Upper lobe of left lung (tissue), 6 donors: ENCODE measurements at places on chromosomes 2 and 18. TPM values are rescaled to one million over a fixed set of nuclear protein-coding genes. Genes with fewer than 3 reads are reported as not detected.

DNA sequence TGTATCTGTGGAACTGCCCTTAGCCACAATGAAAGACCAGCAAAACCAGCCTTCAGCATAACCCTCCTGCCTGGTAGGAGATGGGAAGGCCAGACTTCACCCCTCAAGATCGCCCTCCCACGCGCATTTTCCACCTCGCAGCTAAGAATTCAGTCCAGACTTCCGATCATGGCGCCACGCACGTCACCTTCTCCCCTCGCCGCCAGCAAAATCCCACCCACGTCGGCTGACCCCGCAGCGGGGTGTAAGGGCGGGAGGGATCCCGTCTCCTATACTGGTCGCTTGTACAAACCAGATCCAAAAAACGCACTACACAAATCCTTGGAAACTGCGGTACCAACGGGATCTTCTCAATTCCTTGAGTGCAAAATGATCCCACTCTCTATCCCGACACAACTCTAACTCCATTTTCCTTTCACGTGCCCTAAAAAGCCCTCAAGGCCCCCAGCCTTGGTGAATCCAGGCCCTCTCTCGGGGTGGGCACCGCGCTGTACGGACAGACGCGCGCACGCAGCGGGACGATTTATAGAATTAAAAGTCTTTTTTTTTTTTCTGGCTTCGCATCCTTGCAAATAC is 1.0 kb upstream of the BMPR2 start:
- peaks cover 11% of the 10 kb centered on the region for H3K4me1 ChIP-seq
- no peaks in the 10 kb centered on the region for H3K27me3 ChIP-seq
- peak overlapping the region; percentile 97 for H3K27ac ChIP-seq
- peak; percentile 38 for DNase-seq
- peak overlapping the region; percentile 27 for H3K4me3 ChIP-seq
- H3K36me3 ChIP-seq, result no peaks in the 10 kb centered on the region

DNA sequence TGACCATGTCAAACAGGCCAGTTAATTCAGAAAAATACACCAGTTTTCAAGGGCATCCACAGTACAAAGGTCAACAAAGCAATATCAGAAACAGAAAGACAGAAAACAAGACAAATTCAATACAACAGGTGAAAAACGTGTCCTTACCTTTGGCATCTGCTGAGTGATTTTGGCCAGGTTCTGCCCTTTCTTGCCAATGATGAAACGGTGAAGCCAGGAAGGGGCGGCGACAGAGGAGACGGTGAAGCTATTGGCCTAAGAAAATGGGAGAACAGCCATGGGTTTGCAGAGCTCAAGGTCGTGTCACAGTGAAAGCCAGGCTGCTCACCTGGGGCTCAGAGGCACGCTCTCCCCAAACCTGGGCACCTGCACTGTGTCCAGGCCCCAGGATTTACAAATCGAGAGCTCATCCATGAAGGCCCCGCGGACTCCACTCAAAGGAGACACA is 60.5 kb downstream of the HDLBP start:
- no peak for DNase-seq
- H3K27ac ChIP-seq, result no peak overlapping the region
- no peak overlapping the region for H3K4me3 ChIP-seq
- peaks cover 74% of the 10 kb centered on the region for H3K36me3 ChIP-seq
- H3K27me3 ChIP-seq, result no peaks in the 10 kb centered on the region

DNA sequence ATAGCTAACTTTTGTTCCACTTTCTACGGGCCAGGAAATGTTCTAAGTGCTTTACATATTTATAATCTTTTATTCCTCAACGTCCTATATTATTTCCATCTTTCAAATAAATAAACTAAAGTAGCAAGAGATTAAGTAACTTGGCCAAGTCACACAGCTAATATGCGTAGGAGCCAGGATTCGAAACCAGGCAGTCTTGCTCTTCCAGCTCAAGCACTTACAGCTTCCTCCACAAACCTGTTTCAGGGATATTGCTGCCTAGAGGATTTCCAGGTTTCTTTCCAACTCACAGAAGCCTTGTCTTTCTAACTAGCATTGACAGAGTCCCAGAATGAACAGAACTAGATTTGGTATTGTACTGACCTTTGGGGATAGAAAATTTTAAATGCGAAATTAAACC is 102.5 kb downstream of the FIGN start:
- no peak overlapping the region for H3K27ac ChIP-seq
- no peaks in the 10 kb centered on the region for H3K27me3 ChIP-seq

GRCh38 chr2:27527182-27527581 is 30.5 kb downstream of the GCKR start:
- no peaks in the 10 kb centered on the region for H3K36me3 ChIP-seq
- no peak for DNase-seq
- no peaks in the 10 kb centered on the region for H3K27me3 ChIP-seq

Gene PKDCC
- total RNA-seq, result 85.9 TPM

Gene NT5DC4
- total RNA-seq, result not detected

DNA sequence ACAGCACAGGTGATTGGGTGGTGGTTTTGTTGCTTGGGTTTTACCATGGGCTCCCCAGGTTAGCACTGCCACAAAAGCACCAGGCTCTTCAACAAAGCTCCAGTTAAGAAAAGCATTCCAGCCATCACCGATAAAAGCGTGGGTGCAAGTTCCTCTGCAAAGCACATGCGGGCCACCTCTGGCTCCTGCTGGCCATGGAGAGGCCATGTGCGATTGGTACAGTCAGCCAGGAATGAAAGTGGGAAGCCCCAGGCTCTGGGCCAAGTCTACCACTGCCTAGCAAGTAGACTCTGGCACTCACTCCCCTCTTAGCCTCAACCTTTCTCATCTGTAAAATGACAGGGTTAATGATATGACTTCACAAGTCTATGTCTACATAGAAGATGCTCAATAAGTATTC is 36.0 kb downstream of the BCL11A start:
- H3K4me3 ChIP-seq, result no peak overlapping the region
- no peaks in the 10 kb centered on the region for H3K36me3 ChIP-seq
- no peaks in the 10 kb centered on the region for H3K4me1 ChIP-seq
- no peak overlapping the region for H3K27ac ChIP-seq

DNA sequence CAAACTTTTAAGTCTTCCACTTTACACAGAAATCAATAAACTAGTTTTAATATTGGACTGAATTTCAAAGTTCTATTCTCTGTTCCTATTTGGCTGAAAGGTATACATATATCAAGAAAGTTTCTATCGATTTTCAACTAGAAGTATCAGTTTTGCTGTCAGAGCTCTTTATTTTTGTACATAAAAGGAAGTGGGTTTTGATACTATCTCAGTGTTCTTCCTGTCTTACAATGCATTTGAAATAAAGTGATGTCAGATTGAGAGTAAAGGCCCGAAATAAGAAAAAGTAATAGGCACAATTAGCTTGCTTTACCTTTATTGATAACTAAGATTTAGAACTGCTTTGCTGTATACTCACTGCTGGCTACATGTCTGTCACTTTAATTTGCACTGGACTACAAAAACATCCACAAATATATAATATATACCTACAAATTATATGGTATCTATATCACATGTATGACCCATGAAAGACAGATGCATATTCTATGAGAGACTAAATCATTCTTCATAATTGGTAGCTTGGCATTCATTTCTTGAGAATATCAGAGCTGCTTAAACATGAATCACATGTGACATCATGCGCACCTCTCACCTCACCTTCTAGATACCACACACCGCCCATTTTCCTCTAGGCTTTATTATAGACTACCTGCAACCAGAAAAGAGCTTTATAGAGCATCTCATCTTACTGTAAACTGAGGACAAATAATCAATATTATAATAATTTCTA is 83.6 kb downstream of the ASXL2 start:
- no peak overlapping the region for H3K4me3 ChIP-seq
- DNase-seq, result no peak
- H3K27me3 ChIP-seq, result no peaks in the 10 kb centered on the region
- peaks cover 8% of the 10 kb centered on the region for H3K36me3 ChIP-seq
- peaks cover 5% of the 10 kb centered on the region for H3K4me1 ChIP-seq

DNA sequence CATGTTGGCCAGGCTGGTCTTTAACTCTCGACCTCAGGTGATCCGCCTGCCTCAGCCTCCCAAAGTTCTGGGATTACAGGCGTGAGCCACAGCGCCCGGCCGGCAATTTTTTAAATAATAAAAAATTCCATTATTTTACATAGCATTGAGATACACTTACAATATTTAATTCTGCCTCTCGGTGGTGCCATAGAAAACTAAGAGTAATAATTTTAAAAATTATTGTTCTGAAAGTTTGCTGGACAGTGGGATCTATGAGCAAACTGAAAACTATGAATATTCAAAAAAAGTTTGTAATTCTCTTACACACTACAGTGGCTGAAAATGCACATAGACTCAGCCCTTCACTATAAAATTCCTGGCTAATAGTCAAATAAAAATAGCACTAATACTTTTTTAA is 90.9 kb upstream of the STON1 start:
- DNase-seq, result no peak
- no peak overlapping the region for H3K4me3 ChIP-seq
- no peaks in the 10 kb centered on the region for H3K36me3 ChIP-seq
- no peak overlapping the region for H3K27ac ChIP-seq
- peaks cover 20% of the 10 kb centered on the region for H3K4me1 ChIP-seq
- H3K27me3 ChIP-seq, result no peaks in the 10 kb centered on the region

GRCh38 chr2:133975676-133976428 is 278.0 kb upstream of the MGAT5 start:
- no peaks in the 10 kb centered on the region for H3K36me3 ChIP-seq
- H3K4me1 ChIP-seq, result no peaks in the 10 kb centered on the region
- H3K4me3 ChIP-seq, result no peak overlapping the region
- no peak for DNase-seq
- H3K27ac ChIP-seq, result no peak overlapping the region

Gene FAP
- 4.3 TPM for total RNA-seq

DNA sequence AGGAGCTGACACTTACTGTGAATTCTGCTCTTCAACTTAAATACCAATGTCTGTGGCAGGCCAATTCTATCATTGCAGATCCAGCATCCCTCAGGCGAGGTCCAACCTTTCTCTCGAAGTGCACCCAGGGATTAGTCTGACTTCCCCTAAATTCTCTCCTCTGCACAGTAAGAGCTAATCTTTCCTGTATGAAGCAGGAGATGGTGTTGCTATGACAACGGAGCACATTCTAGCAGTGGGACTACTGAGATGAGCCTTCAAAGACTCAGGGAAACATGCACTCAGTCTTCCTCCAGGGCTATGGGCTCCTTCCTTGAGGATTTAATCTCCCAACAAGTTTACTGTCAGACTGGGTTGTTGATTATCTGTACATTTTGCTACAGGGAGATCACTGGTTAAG is 176.3 kb downstream of the NOL4 start:
- H3K27me3 ChIP-seq, result no peaks in the 10 kb centered on the region
- no peak overlapping the region for H3K27ac ChIP-seq
- no peaks in the 10 kb centered on the region for H3K36me3 ChIP-seq
- no peak overlapping the region for H3K4me3 ChIP-seq
- no peak for DNase-seq

- peaks cover 19% of the 10 kb centered on the region for H3K4me1 ChIP-seq
- H3K27me3 ChIP-seq, result no peaks in the 10 kb centered on the region
- DNase-seq, result peak; percentile 57
These were observed 93.8 kb downstream of the NRP2 start for GRCh38 chr2:205776139-205776538.

- no peak overlapping the region for H3K27ac ChIP-seq
- H3K4me1 ChIP-seq, result peaks cover 9% of the 10 kb centered on the region
- H3K36me3 ChIP-seq, result no peaks in the 10 kb centered on the region
These were observed 2.6 kb downstream of the MAB21L4 start for GRCh38 chr2:240893363-240893844.

- H3K27me3 ChIP-seq, result no peaks in the 10 kb centered on the region
- H3K36me3 ChIP-seq, result peaks cover 8% of the 10 kb centered on the region
- H3K4me1 ChIP-seq, result no peaks in the 10 kb centered on the region
- no peak overlapping the region for H3K4me3 ChIP-seq
- no peak overlapping the region for H3K27ac ChIP-seq
These were observed 17.4 kb downstream of the TPGS2 start for GRCh38 chr18:36811430-36811829.

DNA sequence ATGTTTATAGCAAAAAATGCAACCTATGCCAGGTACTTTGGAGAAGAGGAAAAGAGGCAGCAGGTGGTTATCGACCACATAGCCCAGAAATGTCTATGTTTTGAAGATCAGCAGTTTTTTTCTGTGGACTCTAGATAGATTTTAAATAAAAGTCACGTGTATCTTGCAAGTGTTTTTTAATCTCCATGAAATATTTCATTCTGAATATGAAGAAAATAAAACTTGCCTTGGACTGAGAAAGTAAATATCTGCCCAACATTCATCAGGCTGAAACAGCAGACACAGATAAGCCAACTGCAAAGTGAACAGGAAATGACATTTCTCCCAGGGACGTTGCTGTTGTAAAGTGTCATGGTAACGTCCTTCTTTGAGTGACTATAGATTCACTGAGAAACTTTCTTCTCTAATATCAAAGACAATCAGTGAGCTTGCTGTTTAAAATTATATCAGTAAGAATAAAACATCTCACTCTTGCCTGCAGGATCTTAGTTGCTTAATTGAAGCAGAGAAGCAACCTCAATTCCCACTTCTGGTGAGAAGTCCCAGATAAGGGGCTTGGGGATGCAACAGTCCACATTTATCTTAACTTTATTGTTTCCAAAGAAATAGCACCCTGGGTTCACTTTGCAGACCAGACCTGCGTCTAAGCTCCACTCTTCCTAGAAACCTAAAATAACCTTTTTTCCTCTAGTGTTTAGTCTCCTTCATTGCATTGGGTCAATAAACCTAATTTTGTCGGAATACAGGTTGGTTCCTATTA is 6.3 kb downstream of the MYOM1 start:
- no peak for DNase-seq
- H3K4me3 ChIP-seq, result no peak overlapping the region
- no peaks in the 10 kb centered on the region for H3K27me3 ChIP-seq
- no peaks in the 10 kb centered on the region for H3K36me3 ChIP-seq

GRCh38 chr2:10514743-10515142 is 66.6 kb upstream of the ODC1 start:
- no peak overlapping the region for H3K27ac ChIP-seq
- no peaks in the 10 kb centered on the region for H3K36me3 ChIP-seq
- H3K4me1 ChIP-seq, result no peaks in the 10 kb centered on the region
- H3K27me3 ChIP-seq, result no peaks in the 10 kb centered on the region
- DNase-seq, result no peak

Gene CPO
- total RNA-seq, result not detected

Gene KLHL41
- not detected for total RNA-seq

Gene TUBB8B
- total RNA-seq, result not detected

Gene PER2
- total RNA-seq, result 16.3 TPM
